Keratinocyte (primary cell): ENCODE measurements at places on chromosomes 3 and 15. TPM values are rescaled to one million over a fixed set of nuclear protein-coding genes. Genes with fewer than 3 reads are reported as not detected.

GRCh38 chr15:64162478-64162868, 349 bp downstream of the PPIB start:
- no peaks in the 10 kb centered on the region for H3K27me3 ChIP-seq
- peaks cover 25% of the 10 kb centered on the region for H3K4me1 ChIP-seq
- peaks cover 37% of the 10 kb centered on the region for H3K36me3 ChIP-seq
- DNase-seq = no peak

DNA sequence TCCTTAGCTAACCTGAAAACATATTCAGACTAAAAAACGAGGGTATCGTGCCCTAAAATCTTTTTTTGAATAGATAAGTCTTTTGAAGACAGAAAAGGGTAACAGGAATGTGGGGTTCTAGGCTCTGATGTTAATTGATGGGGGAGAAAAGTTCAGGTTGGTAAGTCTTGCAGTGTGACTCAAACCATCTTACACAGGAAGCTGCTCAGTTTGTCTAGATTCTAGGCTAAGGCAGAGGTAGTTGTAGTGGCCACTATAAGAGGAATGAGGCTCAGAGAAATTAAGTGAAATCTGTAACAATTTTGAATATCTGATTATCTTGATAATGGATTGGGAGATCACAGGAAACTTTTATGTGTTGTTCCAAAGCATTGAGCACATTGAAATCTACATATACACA, 267.9 kb downstream of the PDCD6IP start:
- no peak for DNase-seq
- H3K27ac ChIP-seq = no peak overlapping the region
- no peaks in the 10 kb centered on the region for H3K36me3 ChIP-seq
- no peaks in the 10 kb centered on the region for H3K27me3 ChIP-seq
- no peak overlapping the region for H3K4me3 ChIP-seq

GRCh38 chr15:100291106-100291505, 50.7 kb downstream of the ADAMTS17 start:
- H3K27me3 ChIP-seq = peaks cover 29% of the 10 kb centered on the region
- H3K4me1 ChIP-seq = peaks cover 11% of the 10 kb centered on the region
- H3K4me3 ChIP-seq = no peak overlapping the region

Gene HES1
- polyA plus RNA-seq = 17.6 to 138 TPM (median 88.4 TPM) in 3 replicates

DNA sequence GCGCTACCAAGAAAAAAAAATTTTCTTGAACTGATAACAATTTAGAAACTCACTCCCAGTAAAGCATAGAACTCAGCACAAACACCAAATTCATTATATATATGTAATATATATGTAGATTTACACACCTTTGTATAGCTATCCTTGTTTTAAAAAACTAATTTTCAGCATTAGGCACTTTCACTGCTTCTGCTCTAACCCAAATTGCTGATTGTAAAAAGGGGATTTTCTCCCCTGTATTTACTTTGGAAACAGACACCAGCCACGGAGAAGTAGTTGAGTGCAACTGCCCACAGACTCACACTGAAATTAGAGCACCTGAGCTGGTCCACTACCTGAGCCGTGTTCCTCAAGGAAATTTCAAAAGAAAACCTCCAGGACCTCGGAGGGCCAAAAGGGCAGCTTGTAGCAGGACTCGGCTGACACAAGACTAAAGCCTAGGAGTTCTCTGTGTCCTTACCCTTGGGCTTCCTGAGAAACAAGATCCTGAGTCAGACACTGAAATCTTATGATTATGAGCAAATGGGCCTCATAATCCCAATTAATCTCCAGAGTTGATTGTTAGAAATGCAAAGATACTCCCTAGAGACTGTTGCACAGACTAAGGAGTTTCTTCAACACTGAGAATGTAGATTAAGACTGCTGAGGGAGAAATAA, 106.0 kb downstream of the TNIK start:
- H3K4me1 ChIP-seq = peaks cover 63% of the 10 kb centered on the region
- no peaks in the 10 kb centered on the region for H3K27me3 ChIP-seq
- H3K27ac ChIP-seq = peak overlapping the region; percentile 82
- H3K4me3 ChIP-seq = no peak overlapping the region

DNA sequence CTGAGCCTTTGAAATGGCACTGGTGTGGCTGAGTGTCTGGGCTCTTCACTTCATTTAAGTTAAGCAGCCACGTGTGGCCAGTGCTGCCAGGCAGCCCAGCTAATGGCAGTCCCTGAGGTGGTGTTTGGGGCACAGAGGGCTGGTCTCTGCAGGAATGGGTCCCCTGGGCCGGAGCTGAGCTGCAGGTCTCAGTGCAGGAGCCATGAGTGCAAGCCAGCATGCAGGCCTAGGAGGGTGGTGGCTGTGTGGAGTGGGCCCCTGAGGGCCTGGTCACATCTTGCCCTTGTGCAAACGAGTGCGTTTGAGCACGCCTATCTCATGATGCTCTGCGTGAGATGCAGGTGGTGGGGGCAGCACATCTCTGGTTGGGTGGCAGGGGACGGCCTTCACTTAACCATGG, 48.9 kb downstream of the PLXNA1 start:
- H3K27me3 ChIP-seq = no peaks in the 10 kb centered on the region
- H3K27ac ChIP-seq = no peak overlapping the region
- no peak overlapping the region for H3K4me3 ChIP-seq
- H3K4me1 ChIP-seq = peaks cover 13% of the 10 kb centered on the region

GRCh38 chr3:52783211-52783555, 5.8 kb downstream of the ITIH1 start:
- no peaks in the 10 kb centered on the region for H3K4me1 ChIP-seq
- H3K36me3 ChIP-seq = no peaks in the 10 kb centered on the region
- no peak overlapping the region for H3K4me3 ChIP-seq
- no peak for DNase-seq
- no peak overlapping the region for H3K27ac ChIP-seq

DNA sequence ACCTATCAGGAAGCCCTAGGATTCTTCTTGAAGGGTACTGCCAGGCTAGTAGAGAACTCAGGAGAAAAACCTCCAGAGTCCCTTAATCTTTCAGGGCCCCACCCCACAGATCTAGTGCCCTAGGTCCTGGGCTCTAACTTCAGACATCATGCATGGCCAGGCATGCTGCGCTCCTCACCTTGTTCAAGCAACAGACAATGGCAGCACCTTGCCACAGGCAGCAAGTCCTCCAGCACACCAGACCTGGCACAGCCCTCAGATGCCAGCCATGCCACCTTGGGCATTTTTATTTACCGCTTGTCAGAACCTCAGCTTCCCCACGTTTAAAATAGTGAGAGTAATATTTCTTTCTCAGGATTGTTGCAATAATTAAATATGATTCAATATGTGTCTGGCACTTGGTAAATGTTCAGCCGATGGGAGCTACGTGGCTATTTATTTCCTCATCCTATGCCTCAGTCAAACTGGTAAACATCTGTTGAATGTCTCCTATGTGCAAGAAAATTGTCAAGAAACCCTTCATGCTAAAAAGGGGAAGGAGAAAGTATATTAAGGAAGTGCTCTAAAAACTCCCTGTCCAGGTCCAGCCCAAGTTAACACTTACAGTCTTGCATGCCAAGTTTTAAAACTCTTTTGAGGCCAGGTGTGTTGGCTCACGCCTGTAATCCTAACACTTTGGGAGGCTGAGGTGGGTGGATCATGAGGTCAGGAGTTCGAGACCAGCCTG, 14.5 kb upstream of the CCR1 start:
- no peak overlapping the region for H3K4me3 ChIP-seq
- no peaks in the 10 kb centered on the region for H3K27me3 ChIP-seq
- no peak for DNase-seq
- no peak overlapping the region for H3K27ac ChIP-seq
- no peaks in the 10 kb centered on the region for H3K4me1 ChIP-seq
- H3K36me3 ChIP-seq = no peaks in the 10 kb centered on the region

- no peak overlapping the region for H3K4me3 ChIP-seq
- H3K27me3 ChIP-seq = no peaks in the 10 kb centered on the region
- DNase-seq = no peak
- H3K27ac ChIP-seq = no peak overlapping the region
Observed at GRCh38 chr3:152811974-152812760, 22.8 kb upstream of the P2RY1 start.

Gene GNAT1
- polyA plus RNA-seq = 0.05 to 0.12 TPM in 2 of 3 replicates, not detected in the other

- H3K4me3 ChIP-seq = no peak overlapping the region
- no peaks in the 10 kb centered on the region for H3K36me3 ChIP-seq
- H3K27me3 ChIP-seq = peaks cover 4% of the 10 kb centered on the region
- H3K4me1 ChIP-seq = no peaks in the 10 kb centered on the region
Observed at GRCh38 chr3:133836497-133837158, 31.0 kb downstream of the SRPRB start.

Gene KLHL6
- 0.10 to 0.30 TPM (median 0.12 TPM) in 3 replicates for polyA plus RNA-seq

Gene GRIP2
- 0.01 to 0.09 TPM (median 0.01 TPM) in 3 replicates for polyA plus RNA-seq

DNA sequence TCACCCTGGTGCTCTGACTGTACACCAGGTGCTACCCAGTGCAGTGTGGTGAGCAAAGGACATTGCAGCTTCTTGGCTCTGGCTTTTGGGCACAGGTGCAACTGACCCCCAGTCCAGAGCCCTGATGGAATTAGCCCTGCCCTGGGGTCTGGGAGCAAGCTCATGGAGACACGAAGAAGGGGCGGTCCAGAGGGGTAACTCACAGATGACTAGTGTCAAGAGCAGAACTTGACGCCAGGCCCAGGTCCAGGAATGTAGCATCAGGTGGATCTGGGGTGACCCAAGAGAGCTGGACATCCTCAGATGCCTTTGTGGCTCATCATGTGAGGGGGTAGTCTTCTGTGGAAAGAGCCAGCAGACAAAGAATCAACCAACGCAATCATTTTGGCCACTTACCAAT, 88.9 kb downstream of the ASB7 start:
- no peak overlapping the region for H3K27ac ChIP-seq
- no peak overlapping the region for H3K4me3 ChIP-seq
- no peaks in the 10 kb centered on the region for H3K36me3 ChIP-seq

Gene CCDC54
- polyA plus RNA-seq = not detected in 3 replicates

DNA sequence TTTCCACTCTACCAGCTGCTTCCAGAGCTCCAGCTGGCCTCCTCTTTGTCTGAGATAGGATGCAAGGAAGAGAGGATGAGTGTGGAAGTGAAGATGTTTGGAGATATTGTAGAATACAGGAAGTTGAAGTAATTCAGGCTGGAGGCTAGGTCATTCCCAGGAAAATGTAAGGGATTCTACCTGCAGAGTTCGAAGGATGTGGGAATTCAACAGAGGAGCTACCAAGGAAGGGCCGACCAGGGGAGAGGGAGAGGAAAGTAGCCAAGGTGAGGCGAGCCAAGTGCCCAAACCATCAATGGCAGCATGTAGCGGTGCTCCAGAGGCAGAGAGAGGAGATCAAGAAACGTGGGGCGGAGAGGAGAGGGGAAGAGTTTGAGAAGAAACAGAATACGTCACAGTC, 49.0 kb upstream of the EPHB3 start:
- no peak overlapping the region for H3K27ac ChIP-seq
- no peak overlapping the region for H3K4me3 ChIP-seq
- H3K4me1 ChIP-seq = peaks cover 2% of the 10 kb centered on the region
- no peaks in the 10 kb centered on the region for H3K36me3 ChIP-seq

- no peaks in the 10 kb centered on the region for H3K27me3 ChIP-seq
- no peaks in the 10 kb centered on the region for H3K36me3 ChIP-seq
- no peak for DNase-seq
Observed at GRCh38 chr3:26438981-26439884, 183.3 kb upstream of the LRRC3B start.

- H3K27ac ChIP-seq = peak overlapping the region; percentile 15
- no peak for DNase-seq
- H3K4me1 ChIP-seq = peaks cover 24% of the 10 kb centered on the region
Observed at GRCh38 chr3:47874913-47875312, 72.0 kb downstream of the DHX30 start.

- H3K4me3 ChIP-seq = no peak overlapping the region
- H3K4me1 ChIP-seq = no peaks in the 10 kb centered on the region
- no peaks in the 10 kb centered on the region for H3K27me3 ChIP-seq
- no peak overlapping the region for H3K27ac ChIP-seq
- H3K36me3 ChIP-seq = no peaks in the 10 kb centered on the region
Observed at GRCh38 chr3:135050536-135050935, 255.5 kb downstream of the EPHB1 start.

Gene ABI3BP
- polyA plus RNA-seq = 0.42 to 0.95 TPM (median 0.59 TPM) in 3 replicates

Gene ADAMTS17
- 0.18 to 0.40 TPM (median 0.18 TPM) in 3 replicates for polyA plus RNA-seq

GRCh38 chr3:146969356-146969755, 364.2 kb upstream of the PLSCR5 start:
- H3K36me3 ChIP-seq = no peaks in the 10 kb centered on the region
- no peak overlapping the region for H3K27ac ChIP-seq
- no peaks in the 10 kb centered on the region for H3K27me3 ChIP-seq
- no peak for DNase-seq
- H3K4me3 ChIP-seq = no peak overlapping the region

- H3K27me3 ChIP-seq = no peaks in the 10 kb centered on the region
- no peak overlapping the region for H3K27ac ChIP-seq
- H3K36me3 ChIP-seq = no peaks in the 10 kb centered on the region
- no peaks in the 10 kb centered on the region for H3K4me1 ChIP-seq
Observed at GRCh38 chr15:94287794-94288246, 56.5 kb downstream of the MCTP2 start.

Gene CPNE9
- not detected in 3 replicates for polyA plus RNA-seq

- peaks cover 5% of the 10 kb centered on the region for H3K36me3 ChIP-seq
- no peaks in the 10 kb centered on the region for H3K27me3 ChIP-seq
- no peak overlapping the region for H3K27ac ChIP-seq
- H3K4me1 ChIP-seq = peaks cover 32% of the 10 kb centered on the region
Observed at GRCh38 chr3:127788451-127788909, 33.8 kb downstream of the MGLL start.

DNA sequence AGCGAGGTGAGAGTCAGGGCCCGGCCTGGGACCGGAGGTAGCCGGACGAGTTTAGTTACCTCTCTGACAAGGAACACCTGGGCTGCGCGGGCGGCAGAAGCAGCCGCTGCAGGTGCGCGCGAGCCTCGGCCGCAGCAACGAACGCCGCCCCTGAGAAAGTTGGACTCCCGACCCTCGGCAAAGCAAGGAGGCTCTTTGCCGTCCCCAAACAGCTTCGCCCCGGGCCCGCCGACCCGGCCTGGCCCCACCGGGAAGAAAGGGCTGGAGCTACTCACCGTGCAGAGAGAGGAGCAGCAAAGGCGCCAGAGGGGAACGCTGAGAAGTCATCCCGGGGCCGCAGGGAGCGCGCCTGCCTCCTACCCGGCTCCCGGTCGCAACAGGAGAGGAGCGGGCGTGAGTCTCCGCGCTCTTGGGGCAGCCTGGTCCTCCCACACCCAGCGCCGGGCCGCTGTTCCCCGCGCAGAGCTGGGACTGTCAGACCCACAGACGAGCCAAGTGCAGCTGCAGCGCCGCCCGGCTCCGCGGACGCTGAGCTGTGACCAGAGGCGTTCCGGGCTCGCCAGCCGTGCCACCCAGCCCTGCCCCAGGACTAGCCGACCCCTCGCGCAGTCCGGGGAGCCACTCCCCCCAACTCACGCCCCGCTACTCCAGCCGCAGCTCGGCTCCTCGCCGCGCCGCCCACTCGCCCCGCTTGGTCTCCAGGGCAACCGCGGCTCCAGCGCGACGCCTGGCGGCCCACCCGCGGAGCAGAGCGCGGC, at the start of gene IGSF11:
IGSF11 (minus strand) TSS at position 591 of the 758 bp plus-strand sequence; CDS start at position 327, 264 bp downstream.
- DNase-seq = no peak
- H3K27ac ChIP-seq = no peak within 1 kb of the TSS
- no peaks in the 10 kb centered on the region for H3K4me1 ChIP-seq
- H3K36me3 ChIP-seq = no peaks in the 10 kb centered on the region

- peaks cover 16% of the 10 kb centered on the region for H3K4me1 ChIP-seq
- no peak overlapping the region for H3K27ac ChIP-seq
- H3K36me3 ChIP-seq = peaks cover 2% of the 10 kb centered on the region
- DNase-seq = no peak
- H3K4me3 ChIP-seq = no peak overlapping the region
Observed at GRCh38 chr3:72844436-72844993, 3.7 kb downstream of the SHQ1 start.

Gene IQCH
- 2.2 to 3.0 TPM (median 2.6 TPM) in 3 replicates for polyA plus RNA-seq
